ENCODE measurements at places on chromosomes 6 and 20. TPM values are rescaled to one million over a fixed set of nuclear protein-coding genes. Genes with fewer than 3 reads are reported as not detected.

DNA sequence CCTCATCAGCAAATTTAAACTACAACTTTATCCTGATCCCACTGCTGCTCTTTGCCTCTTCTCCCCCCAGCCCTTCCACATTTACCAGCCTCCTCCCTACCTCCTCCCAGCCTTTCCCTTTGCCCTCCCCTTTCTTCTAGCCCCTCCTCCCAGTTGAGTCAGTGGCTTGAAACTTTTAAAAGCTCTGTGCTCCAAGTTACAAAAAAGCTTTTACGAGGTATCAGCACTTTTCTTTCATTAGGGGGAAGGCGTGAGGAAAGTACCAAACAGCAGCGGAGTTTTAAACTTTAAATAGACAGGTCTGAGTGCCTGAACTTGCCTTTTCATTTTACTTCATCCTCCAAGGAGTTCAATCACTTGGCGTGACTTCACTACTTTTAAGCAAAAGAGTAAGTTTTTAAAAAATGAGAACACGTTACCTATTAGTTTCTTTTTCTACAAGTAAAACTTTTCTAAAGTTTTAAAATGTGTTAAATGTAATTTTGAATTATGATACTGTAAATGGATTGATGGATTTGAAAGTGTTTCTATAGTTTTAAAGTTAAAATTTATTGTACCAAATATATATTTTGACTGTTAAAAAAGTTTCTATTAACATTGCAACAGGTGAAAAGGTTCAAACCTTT is at the start of gene GJA1:
Gene GJA1, plus strand, starts transcription at position 203 of the 626 bp plus-strand sequence. CDS start 11,202 bp downstream, outside the sequence.
- peak; percentile 86 for DNase-seq

- DNase-seq = no peak
Observed at GRCh38 chr20:58377017-58377416, 12.0 kb upstream of the VAPB start.

DNA sequence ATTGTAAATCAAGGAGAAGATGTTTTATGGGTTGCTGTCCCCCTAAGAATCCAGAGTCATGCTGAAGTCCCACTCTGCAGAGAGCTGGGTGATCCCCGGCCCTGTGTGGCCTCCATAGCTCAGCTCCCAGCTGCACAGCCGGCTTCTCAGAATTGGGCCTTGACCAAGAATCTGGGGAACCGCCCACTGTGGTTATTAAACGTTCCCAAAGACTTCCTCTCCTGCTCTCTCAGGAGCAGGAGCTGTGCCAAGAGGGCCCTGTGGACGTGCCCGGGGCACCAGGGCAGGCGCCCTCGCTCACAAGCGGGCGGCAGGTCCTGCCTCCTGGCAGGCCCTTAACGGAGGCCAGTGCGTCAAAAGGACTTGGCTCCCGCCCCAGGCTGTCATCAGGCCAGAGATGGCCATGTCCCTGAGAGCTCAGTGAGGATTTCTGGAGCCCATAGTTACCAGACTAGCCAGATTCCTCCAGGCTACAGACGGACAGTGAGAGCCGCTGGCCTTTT is 30.4 kb downstream of the ZC3H12D start:
- DNase-seq = peak; percentile 88

GRCh38 chr6:38484656-38485055 is 155.1 kb downstream of the BTBD9 start:
- no peak for DNase-seq

- DNase-seq = peak; percentile 95
Observed at GRCh38 chr6:111918825-111919224, 45.6 kb upstream of the FYN start.

DNA sequence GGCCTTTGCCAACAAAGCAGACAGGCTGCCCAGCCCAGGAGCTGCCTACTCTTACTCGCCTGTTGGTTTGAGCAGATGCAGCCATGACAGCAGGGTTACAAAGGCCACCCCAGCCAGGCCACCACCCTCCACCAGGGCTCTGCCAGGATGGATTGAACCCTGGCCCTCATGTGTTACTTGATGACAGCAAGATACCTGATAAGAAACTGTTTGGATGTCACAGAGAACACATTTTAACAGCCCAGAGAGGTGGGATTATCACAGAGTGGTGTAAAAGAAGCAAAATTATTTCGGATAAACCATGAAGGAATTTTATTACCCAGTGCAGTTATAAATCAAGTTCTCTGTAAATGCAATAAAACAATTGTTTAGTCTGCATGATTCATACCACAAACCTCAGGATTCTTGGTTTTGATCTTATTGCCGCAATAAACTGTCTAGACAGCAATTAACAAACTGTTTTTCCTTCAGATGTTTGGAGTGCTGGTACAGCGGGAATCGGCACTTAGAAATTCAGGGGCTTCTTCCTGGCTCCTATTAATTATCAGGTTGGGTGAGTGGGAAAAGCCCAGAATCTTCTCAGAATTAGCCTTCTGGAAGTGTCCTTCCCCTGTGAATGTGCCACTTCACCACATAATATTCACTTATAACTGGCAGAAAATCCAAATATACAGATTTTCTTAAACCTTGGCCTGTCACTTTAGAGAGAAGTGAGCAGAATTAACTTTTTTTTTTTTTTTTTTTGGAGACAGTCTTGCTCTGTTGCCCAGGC is 58.0 kb upstream of the SALL4 start:
- peak; percentile 88 for DNase-seq

- no peak for DNase-seq
Observed at GRCh38 chr6:128667339-128667858, 147.0 kb upstream of the PTPRK start.

- DNase-seq = no peak
Observed at GRCh38 chr20:2418388-2418787, 37.7 kb downstream of the TGM6 start.

- DNase-seq = no peak
Observed at GRCh38 chr20:39632176-39632575, 670.0 kb downstream of the DHX35 start.

GRCh38 chr20:39823224-39823623 is 861.1 kb downstream of the DHX35 start:
- DNase-seq = peak; percentile 98

DNA sequence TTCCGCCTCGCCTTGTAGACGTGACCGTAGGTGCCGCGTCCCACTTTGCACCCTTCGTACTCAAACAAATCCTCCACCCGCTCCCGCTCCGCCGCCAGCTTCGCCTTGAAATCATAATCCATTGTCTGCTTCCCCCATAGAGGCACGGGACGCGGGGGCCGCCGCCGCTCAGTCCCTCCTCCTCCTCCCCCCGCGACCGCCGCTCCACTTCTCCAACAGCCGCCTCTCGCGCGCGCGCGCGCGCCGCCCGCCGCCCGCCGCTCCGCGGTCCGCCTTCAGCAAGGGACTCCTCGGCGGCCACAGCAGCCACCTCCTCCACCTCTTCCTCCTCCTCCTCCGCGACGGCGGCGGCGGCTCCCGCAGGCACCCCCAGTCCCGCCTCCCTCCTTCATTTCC is 256 bp downstream of the CDK19 start:
- no peak for DNase-seq

- DNase-seq = no peak
Observed at GRCh38 chr20:59184880-59185447, 21.3 kb downstream of the ZNF831 start.

GRCh38 chr6:1678201-1678600 is 68.5 kb downstream of the FOXC1 start:
- no peak for DNase-seq

GRCh38 chr20:40488401-40488800 is 200.6 kb downstream of the MAFB start:
- no peak for DNase-seq

GRCh38 chr6:95574811-95575210 is 2.5 kb upstream of the MANEA start:
- peak; percentile 17 for DNase-seq

DNA sequence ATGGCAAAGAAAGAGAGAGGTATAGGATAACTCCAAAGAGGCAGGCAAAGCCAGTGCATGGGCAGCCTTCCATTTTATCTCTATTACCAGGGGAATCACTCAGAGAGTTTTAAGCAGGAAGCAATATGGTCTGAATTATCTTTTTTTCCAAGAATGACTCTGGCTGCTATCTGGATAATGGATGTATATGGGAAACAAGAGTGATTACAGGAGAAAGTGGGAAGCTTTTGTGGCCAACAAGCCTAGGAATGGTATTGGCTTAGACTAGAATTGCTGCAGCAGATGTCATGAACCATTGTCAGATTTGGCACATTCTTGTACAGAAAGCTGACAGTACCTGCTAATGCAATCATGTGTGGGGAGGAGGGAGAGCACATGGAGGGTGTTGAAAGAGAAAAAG is 73.0 kb upstream of the BTBD3 start:
- DNase-seq = peak; percentile 74

- DNase-seq = no peak
Observed at GRCh38 chr20:52812231-52812847, 159.8 kb upstream of the TSHZ2 start.

- no peak for DNase-seq
Observed at GRCh38 chr6:1855890-1856289, 246.2 kb downstream of the FOXC1 start.

DNA sequence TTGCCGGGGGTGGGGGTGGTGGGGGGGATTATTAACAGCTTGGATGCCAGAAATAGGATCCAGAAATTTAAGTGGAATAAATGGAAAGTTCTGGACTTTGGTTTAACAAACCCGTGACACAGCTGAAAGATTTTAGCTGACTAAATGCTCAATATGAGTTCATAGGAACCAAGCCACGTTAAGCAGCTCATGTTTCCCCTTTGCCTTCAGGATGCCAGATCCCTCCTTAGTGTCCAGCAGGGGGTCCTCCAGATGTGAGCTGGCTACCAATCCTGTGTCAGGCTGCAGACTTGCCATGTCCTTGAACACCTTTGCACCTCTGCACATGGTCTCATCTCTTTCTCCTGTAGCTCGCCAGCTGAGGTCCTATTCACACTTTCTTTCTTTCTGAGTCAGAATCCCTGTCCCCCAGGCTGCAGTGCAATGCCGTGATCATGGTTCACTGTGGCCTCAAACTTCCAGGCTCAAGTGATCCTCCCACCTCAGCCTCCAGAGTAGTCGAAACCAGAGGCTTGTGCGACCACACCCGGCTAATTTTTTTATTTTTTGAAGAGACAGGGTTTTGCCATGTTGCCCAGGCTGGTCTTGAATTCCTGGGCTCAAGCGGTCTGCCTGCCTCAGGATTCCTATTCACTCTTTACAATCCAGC is 133.3 kb upstream of the ARMC2 start:
- peak; percentile 58 for DNase-seq

DNA sequence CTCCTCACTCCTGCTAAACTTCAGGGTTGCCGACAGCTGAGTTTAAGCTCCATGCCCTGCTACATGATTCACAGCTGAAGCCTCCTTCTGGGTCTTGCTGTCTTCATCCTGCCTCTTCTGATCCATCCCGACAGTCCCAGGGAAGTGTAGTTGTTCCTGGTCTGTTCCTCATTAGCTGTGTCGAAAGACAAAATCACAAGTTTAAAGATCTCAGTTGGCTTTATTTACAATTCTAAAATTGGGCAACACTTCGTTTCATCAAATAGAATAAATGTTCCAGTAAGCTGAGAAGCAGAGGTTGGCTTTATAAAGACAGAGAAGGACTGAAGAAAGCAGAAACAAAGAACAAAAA is 4.1 kb upstream of the SLC2A10 start:
- no peak for DNase-seq

- no peak for DNase-seq
Observed at GRCh38 chr20:24911461-24911860, 37.6 kb upstream of the CST7 start.

- no peak for DNase-seq
Observed at GRCh38 chr6:97663252-97663651, 380.2 kb upstream of the MMS22L start.

DNA sequence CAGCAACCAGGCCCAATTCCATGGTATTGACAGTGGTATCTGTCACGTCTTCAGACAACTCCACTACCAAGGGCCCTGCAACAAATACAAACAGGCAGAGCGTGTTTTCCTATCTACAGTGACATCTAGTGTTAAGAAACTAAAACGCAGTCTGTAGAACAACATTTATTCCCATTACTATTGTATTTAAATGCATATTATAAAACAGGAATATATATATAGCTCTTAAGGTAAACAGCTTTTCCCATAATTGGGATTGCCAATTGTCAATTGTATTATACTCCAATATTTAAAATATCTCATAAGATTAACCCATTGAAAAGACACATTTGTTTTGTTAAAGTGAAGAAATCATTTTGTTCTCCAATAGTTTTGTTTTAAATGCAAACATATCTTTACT is 97.2 kb downstream of the KIF16B start:
- DNase-seq = peak; percentile 76

- DNase-seq = peak; percentile 97
Observed at GRCh38 chr6:149026530-149026942, 279.7 kb downstream of the UST start.

DNA sequence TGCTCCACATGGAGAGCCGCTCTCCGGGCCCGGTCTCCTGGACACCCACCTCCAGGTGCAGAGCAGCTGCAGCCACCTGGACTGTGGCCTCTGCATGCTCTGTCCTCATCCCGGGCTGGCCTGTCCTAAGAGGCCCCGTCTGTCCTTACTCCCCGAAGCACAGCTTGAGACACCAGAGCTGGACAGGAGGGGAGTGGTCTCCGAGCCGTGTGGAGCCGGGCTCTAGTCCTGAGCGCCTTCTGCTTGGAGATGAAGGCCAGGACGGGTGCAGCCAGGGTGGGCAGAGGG is 6.7 kb upstream of the NTSR1 start:
- no peak for DNase-seq

MATN4 gene
- total RNA-seq = under 0.01 TPM

ABHD16B gene
- total RNA-seq = not detected

PDYN gene
- total RNA-seq = not detected

VWA7 gene
- total RNA-seq = under 0.01 TPM

NEDD9 gene
- 13.6 TPM for total RNA-seq

KCNS1 gene
- total RNA-seq = 0.50 TPM

LGSN gene
- total RNA-seq = under 0.01 TPM

FOXF2 gene
- 29.3 TPM for total RNA-seq

CALHM4 gene
- not detected for total RNA-seq

PPP1R16B gene
- total RNA-seq = under 0.01 TPM

MARCKS gene
- total RNA-seq = 81.7 TPM

CDSN gene
- total RNA-seq = not detected

CRISP2 gene
- total RNA-seq = not detected

RALY gene
- total RNA-seq = 54.2 TPM
